ENCODE measurements at places on chromosomes 3 and 15.

DNA sequence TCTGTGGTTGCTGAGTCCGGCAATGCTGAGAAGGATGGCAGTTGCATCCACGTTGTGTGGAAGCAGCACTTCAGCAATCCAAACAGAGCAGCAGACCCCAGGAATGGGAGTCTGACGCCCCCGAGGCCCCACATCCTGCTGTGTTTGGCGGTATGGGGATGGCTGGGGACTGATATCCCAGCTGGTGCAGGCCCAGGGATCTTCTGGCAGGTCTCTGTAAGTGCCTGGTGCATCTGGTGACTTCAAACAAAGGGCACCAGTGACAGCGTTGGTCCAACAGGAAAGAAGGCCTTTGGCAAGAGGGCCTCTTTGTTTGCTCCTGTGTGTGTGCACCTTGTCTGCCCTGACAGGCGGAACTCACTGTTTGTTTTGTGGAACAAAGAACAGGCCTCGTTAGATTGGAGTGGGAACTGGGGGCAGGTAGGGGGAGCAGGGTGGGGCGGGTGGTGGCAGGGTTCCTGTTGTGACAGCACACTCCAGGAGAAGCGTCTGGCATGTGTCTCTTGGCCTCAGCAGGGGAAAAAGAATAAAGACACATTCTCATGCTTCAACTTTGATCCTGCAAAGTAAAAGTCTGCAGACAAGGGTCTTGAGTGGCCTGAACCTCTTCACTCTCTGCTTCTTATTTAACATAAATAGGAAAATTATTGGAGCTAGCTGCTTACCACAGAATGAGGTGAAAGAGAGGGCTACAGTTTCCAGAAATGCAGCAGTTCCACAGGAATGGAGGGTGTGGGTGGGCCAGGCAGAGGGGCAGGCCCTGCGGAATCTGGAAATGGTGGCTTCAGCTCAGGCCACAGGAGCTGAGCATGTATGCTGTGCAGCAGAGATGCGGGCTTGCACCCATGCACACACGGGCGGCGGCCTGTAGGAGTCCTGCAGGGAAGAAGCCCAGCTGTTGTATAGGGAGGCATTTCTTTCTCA, 94.5 kb upstream of the MYZAP start:
- no peak for DNase-seq

DNA sequence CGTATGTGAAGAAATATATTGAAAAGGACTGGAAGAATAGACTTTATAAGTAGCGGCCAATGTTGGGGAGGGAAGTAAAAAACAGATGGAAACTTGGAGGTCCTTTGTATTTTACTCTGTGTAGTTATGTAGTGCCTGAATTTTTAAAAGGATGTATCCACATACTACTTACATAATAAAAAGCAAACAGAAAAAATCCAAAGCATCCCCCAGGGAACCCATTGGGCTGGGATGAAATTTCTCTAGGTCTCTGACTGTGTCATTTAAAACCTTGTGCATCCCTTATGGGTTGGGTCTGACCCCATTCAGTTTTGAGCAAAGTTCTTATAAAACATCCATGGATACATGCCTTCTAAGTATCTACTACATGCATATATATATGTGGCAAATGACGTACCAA, 141.1 kb downstream of the NR1D2 start:
- DNase-seq = no peak

DNA sequence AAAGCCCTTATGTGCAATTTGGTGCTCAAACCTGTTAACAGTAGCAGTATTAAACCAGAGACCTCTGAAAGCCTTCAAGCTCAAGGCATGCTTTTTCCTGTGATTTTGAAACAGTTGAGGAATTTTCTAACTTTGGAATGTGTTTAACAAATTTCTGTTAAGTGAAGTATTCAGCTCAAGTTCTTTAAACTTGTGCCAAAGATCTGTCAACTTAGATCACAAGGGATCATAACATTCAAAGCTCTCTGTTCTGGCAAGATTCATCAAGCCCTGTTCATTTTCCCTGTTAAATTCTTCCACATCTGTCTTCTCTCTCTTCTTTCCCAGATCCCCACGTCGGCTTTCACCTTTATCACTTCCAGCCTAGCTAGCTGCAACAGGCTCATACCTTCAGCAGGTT, 28.8 kb upstream of the RYK start:
- DNase-seq = no peak

GRCh38 chr15:33148129-33148751, 46.3 kb downstream of the FMN1 start:
- no peak for DNase-seq

- DNase-seq = peak; percentile 82
These were observed 5.1 kb upstream of the SEMA7A start for GRCh38 chr15:74438721-74439316.

DNA sequence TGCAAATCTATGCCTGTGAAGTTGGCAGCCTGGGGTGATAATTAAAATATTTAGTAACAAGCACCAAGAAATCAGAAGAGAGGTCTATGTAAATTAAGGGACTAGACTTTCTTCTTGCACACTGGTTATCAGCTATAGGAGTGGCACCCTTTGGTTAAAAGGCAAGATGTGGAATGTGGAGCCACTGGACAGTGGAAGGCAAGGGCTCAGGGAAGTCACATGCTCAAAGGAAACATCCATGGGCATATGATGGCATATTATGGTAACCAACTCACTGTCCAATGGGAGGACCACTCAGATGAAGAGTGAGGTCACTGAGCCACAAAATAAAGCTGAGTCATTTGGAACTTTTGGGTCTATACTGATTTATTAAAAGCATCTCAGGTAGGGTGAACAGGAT, 165.6 kb upstream of the PRICKLE2 start:
- DNase-seq = no peak

DNA sequence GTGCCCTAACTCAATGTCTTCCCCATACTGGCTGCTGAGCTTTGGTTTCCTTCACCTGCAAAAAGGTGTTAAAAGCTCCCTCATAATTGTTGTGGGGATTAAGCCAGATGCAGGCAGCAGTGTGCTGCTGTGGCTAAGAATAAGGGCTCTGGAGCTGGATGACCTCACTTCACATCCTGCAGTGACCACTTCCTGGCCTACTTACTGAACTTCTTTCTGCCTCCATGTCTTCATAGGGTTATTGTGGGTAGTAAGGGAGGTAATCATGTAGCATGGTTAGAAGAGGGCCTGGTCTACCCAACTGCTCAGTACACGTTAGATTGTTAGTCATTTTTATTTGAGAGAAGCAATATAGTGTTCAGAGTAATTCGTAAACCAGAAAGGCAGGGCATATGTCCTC, 18.4 kb downstream of the GYG1 start:
- DNase-seq = no peak

DNA sequence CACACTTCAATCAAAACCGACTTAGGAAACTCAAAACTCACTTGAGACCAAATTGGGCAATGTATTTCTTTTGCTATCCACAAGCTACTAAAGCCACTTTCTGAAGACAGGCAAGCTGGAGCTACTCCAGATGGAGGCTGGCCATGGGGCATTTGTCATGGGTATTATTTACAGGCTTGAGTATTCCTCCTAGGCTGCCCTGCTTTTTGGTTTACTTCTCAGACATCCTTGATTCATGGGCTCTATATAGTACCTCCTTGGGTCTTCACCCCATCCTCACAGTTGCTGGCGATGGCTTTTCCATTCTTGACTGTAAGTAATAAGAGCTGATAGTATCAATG, 18.6 kb upstream of the SYNM start:
- DNase-seq = no peak

DNA sequence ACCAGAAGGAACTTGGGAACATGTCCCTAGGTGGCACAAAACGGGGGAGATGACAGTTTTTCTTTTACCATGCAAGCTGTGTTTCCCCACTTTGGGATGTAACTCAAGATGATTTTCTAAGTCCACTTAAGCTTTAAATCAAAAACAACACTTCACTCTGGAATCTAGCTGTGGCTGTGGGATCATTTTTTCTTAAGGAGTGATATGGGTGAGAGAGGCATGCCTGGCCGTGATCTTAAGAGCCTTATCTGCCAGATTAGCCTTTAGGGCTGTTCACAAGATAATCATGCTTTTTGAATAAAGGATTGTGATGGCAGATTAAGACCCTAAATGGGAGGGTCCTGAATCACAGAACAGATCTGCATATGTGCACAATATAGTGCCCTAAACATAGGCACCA, 384.8 kb upstream of the SEMA6D start:
- no peak for DNase-seq

DNA sequence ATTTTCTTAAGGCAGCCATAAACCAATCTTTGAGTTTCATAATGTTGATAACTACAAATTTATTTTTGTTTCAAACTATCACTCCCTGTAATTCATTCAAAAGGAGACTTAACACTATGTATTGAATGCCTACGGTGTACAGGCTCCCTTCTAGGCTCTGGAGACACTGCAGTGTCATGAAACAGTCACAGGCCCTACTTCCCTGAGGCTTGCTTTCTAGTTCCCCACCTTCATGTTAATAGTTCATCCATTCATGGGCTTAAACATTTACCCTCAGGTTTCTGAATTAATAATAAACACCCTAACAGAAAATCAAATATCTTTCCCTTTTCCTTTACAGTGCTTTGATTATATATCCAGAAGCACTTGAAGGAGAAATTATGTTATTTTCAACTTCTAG, 168.7 kb downstream of the CHL1 start:
- no peak for DNase-seq

DNA sequence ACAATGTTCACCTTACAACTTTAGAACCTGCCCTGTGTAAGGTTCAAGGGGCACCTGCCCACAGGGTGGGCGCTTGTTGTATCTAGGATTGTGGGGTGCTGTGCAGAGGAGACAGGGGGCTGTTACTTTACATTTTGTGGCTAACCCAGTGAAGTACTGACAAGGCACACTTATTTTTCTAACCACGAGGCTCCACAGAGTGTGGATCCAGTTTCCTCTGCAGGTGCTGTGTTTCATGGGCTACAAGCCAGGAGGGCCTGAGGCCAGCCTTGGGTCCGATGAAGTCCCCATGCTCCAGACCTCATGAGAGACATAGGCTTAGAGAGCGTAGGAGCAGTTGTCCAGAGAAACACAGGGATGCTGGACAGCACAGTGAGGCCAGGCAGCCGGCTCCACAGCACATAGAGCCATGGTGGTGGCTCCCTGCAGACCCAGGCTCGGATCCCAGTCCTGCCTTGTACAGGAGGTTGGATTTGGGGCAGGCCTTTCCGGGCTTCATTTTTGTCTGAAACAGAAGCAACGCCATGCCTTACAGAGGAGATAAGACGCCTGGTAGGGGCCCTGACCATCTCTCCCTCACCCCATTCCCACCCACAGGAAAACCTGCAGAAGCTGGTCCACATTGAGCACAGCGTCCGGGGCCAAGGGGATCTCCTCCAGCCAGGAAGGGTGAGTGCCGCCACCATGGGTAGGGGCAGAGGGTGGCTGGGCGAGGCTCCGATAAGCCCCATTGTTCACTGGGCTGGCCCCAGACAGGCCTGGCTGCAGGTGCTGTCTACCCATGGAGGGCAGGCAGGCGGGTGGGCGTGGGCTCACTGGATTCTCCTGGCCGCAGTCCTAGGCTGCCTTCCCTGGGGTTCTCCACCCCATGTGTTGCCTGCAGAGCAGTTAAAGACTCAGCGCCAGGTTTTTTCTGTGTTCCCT, 40.1 kb upstream of the NR2C2 start:
- no peak for DNase-seq

GRCh38 chr3:78281381-78281780, 1241.5 kb downstream of the ROBO2 start:
- no peak for DNase-seq

DNA sequence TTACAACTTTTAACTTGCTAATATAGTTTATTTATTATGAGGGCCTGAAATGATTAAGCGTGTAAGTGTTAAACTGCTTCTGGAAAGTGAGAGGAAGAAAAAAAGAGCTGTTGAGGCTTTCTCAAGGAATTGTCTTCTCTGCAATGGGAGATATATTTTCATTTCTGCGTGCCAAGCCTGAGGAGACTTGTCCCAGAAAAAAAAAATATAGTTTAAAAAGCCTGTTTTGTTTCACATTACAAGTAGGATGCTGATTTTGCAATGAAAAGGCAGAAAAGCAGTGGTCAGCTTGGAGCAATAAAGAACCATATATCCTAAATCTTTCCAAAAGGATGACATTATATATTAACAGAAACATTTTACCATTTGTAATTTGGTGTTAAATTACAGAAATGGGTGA, 115.5 kb downstream of the GMNC start:
- no peak for DNase-seq

- no peak for DNase-seq
These were observed 213.2 kb upstream of the RGMA start for GRCh38 chr15:93302080-93302765.

DNA sequence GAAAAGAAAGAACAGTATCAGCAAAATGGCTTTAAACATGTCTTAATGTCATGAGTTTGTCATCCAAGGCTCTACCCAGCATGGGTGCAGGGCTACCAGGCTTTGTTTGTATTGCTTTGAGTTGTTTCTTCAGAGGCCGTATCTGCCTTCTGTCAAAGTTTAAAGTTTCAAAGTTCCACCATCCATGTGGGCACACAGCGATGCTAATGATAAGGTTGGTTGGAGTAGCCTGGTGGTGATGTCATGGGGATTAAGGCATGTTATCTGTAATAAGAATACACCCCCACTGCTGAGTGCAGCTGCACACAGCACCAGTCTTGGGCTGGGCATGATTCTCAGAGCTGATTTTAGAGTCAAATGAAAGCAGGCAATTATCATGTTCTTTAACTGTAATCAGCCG, 72.0 kb upstream of the LRTM1 start:
- DNase-seq = no peak

DNA sequence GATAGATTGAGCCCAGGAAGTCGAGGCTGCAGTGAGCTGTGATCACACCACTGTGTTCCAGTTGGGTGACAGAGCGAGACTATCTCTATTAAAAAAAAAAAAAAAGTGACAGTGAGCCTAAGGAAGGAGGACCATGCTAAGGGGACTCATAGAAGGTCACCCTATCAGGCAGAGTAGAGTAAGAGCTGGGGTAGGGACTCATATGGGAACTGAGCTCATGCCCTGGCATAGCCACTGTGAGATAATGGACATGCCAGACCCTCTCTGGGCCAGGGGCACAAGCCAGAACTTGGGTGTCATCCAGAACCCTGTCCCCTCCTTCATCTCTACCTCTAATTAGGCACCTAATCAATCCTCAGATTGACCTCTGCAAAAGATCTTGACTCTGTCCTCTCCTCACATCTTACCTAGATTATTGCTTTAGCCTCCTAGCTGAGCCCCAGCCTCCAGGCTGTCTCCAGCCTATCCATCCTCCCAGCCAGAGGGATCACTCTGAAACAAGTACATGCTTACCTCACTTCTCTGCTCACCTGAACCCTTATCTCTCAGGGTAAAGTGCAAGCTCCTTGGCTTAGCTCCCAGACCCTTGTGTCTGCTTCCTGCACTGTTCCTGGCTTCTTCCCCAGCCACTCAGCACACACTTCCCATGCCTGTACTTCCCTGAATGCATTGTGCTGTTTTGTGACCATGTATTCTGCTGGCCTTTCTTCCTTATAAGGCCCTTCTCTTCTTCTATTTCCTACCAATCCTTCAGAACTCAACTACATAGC, 76.4 kb downstream of the DAPK2 start:
- DNase-seq = no peak

DNA sequence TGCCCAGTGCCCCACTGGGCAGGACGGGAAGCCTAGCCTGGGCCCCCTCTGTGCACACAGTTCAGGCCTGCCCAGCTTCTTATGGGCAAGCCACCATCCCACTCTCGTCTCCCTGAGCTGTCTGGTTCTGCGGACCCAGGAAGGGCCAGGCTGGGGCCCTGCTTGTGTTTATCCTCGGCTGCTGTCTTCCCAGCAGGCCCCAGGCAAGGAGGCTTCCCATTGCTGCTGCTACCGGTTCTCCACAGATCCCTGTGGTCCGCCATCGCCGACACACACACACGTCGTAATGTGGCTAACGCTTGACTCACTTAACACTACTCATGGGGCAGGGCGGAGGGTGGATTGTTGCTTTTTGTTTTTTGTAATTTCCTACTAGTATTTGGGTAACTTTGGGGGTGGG, 52.4 kb upstream of the SLC6A1 start:
- DNase-seq = no peak

- DNase-seq = no peak
These were observed 570.1 kb upstream of the CBLB start for GRCh38 chr3:106438887-106439286.
